ENCODE measurements at places on chromosomes 7 and 10.

DNA sequence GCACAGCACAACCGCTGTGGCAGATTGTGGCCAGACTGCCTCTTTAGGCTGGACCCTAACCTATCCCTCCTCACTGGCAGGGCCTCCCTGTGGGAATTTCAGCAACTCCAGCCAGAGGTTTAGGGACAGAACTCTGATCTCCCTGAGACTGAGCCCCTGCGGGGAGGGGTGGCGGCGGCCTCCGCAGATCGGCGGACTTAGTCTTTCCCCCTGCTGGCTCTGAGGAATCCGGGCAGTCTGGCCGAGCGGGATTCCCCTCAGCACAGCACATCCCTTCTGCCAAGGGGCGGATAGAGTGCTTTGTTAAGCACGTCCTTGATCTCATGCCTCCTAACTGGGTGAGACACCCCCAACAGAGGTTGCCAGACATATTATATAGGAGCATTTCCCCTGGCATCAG lies 224.2 kb upstream of the NPY start:
- no peak for ATAC-seq

- no peak for ATAC-seq
Measured at GRCh38 chr10:71931295-71931694, 32.9 kb upstream of the CHST3 start.

- ATAC-seq: no peak
Measured at GRCh38 chr10:63977329-63977923, 456.2 kb downstream of the REEP3 start.

GRCh38 chr10:603745-604144 lies 85.7 kb downstream of the DIP2C start:
- no peak for ATAC-seq

DNA sequence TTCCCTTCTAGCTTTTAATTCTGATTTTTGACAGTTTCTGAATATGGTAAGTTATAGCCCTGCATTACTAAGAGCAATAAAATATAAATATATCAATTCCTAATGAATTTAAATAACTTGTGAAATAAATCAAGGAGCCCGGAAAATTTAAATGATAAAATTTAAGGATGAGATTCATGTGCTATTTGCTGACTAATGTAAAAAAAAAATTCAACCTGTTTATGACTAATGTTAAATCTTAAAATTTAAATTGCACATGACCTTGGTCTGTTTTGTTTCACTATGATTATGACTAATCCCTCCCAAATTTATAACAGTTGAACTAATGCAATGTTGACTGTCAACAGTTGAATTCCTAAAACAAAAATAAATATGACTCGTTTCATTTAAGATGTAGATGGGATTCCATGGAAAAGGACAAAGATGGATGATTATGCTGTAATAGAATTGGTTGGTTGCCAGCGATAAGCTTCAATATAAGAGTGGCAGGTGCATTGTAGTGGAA lies 419.9 kb downstream of the NRG3 start:
- no peak for ATAC-seq

- peak; percentile 52 for ATAC-seq
Measured at GRCh38 chr7:40232242-40232893, 97.6 kb downstream of the SUGCT start.

DNA sequence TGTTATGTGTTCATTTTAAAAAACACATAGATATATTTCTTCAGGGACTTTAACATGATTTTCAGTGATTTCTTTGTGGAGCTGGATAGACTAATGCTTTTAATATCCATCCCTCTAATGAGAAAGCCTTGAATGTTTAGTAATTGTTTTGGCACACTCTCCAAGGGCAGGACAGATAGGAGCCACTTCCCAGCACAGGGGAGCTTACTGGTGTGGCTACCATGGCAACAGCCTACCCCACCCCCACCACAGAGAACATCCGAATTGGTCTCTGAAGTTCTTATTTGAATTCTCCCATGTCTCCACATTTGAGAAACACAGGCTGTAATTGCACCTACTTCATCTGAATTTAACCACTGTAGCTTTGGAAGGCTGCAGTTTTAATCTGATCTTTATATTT lies 87.7 kb downstream of the PRKG1 start:
- peak; percentile 87 for ATAC-seq

- no peak for ATAC-seq
Measured at GRCh38 chr10:18594574-18595156, 56.7 kb downstream of the NSUN6 start.

DNA sequence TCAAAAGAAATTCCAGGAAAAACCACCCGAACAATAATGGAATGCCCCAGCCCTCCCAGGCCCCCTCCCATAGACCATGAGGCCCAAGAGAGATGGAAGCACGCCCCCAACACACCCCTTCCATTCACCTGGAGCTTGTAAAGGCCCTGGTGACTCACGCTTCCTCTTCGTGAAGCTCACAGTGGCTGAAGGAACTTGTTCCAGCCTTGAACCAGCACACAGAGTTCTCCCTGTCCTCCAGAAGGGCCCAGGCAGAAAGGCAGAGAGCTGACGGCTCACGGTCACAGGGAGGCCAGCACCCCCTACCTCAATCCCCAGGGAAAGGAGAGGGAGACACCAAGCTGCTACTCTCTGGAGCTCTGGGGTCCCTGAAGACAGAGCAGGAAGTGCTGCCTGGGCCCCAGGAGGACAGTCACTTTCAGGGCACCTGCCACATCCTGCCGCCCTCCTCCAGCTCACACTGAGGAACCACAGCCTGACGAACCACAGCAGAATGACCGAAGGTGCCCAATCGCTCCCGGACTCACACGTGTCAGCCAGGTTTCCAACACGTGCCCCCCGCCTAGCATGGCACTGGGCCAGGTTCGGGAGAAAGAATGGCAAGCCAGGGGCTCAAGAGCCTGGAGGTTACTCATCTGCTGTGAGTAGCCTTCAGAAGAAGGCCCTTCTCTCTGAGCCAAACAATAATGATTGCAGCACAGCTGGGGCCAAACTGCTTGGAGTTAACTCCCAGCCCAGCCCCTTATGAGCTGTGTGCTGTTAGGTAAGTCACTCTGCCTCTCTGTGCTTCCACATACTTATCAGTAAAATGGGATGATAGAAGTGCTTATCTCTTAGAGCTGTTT lies 52.8 kb downstream of the DLG5 start:
- ATAC-seq: peak; percentile 20

Measured in motor neuron (in vitro differentiated cells).